ENCODE measurements at places on chromosomes 6 and 20.

DNA sequence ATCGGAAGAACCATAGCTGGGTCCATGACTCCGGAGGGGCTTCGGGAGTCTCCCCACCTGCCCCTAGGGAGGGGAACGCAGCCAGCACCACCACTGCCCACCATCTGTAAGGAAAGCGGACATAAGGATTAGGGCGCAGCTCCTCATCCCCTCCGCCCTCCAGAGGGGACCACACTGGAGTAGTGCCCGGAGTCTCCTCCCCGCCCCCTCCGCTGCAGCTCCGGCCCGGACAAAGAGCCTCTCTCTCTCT lies 628 bp downstream of the SLC35B2 start:
- no peak for DNase-seq

GRCh38 chr6:15770347-15771143 lies 107.7 kb upstream of the DTNBP1 start:
- DNase-seq, result no peak

- DNase-seq, result no peak
Observed at GRCh38 chr6:109458774-109459531, 3.4 kb upstream of the MICAL1 start.

GRCh38 chr20:15699431-15700146 lies 873.7 kb downstream of the KIF16B start:
- DNase-seq, result no peak

All from uterus (tissue), 4 donors.